ENCODE measurements at places on chromosomes 11 and 22.

GRCh38 chr22:22143448-22143847 is 101.1 kb upstream of the VPREB1 start:
- DNase-seq: no peak

DNA sequence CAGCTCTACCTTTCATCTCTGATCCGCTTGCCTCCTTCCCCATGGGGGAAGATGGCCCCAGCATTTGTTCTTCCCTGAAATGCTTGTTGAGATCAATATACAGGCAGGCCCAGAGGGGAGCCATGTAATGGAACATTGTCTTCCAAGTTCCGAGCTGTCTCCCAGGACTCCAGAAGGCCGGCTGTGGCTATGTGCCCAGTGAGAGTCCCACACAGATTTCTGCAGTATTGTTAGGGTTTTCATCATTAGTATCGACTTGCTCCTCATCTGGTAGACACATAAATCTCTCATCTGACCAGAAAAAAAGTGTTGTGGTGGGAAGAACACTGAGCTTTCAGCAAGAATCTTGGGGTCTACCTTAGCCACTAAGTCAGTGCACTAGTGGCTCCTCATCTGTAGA is 163.4 kb downstream of the TRIM29 start:
- no peak for DNase-seq

- DNase-seq: no peak
These were observed 2.0 kb downstream of the PVALB start for GRCh38 chr22:36814801-36815200.

GRCh38 chr11:70662691-70663098 is 264.4 kb downstream of the CTTN start:
- DNase-seq: no peak

DNA sequence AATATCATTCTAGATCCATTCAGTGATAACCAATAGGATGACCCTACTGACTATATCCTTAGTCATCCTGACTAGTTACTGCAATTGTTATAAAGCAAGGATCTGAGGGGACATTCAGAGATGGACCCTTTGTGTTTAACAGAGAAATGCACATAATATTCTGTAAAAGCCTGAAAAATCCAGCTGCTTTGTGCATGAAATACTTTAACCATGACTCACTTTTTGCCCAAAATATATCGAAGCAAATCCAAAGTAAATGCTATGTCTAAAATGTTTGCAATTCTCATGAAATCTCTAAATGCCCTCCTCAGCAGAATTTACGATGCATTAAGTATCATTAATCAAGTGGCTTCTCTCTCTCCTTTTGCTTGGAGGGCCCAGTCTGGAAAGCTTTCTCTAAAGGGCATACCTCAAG is 178.8 kb upstream of the MTMR2 start:
- no peak for DNase-seq

GRCh38 chr22:43969989-43970755 is 14.9 kb downstream of the SAMM50 start:
- no peak for DNase-seq

GRCh38 chr11:60924110-60924905 is at the start of gene TMEM132A:
Gene TMEM132A, plus strand, starts transcription at chr11:60924460. Its CDS starts 174 bp downstream, at chr11:60924634.
- no peak for DNase-seq

- DNase-seq: no peak
These were observed 66.2 kb upstream of the GAL start for GRCh38 chr11:68617925-68618809.

DNA sequence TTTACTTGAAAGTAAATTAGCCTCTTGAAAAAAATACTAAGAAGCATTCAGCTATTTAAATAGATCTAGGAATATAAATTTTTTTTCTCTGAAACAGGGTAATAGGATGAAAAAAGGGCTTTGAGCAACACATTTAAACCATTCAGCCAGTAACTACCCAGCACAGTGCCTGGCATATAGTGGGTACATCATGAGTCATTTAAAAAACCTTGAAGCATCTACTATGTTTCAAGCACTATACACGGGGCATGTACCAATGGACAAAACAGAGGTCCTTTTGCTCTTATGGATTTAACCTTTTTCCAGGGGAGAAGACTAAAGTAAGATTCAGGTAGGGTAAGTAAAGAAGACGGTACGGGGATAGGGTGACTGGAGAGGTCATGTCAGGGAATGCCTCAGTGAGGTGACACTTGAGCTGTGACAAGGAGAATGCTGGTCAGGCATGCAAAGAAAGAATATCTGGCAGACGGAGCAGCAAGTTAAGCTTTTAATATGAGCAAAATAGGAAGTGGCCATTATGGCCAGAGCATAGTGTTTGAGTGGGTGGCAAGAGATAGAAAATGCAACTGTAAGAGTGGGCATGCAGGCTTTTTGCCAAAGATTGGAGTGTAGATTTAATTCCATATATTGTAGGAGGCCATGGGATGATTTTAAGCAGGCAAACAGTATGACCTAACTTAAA is 101.1 kb downstream of the HIPK3 start:
- no peak for DNase-seq

DNA sequence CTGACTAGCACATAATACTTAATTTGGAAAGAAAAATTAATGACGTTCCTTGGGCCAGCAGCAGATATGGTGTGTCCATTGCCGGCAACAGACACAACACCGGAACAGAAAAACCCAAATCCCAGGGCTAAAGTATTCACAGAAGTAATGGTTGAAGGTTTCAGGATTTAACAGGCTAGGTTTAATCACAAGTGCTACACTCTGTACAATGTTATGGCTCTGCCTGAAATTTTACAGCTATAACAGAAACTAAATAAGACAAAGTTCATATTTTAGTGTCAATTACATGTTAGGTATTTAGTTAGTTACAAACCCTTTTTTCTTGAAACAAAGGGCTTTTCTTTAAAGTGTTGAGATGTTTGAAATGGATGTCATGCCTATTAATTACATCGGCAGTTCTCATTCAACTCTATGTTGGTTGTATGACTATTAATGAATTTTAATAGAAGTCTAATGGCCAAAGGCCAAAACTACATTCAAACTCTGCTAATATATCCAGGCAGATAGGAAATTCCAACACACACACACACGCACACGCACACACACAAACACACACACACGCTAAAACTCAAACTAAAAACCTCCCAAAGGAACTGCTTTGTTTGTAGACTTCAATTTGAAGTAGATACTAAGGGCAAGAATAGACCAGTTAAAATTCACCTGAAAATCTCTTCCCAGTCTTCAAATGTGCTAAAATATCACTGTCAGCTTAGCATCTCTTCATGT is 27.8 kb upstream of the CLNS1A start:
- DNase-seq: no peak

GRCh38 chr11:7671347-7672215 is 1.7 kb downstream of the CYB5R2 start:
- no peak for DNase-seq

GRCh38 chr22:28034145-28034759 is 115.2 kb upstream of the PITPNB start:
- DNase-seq: no peak

DNA sequence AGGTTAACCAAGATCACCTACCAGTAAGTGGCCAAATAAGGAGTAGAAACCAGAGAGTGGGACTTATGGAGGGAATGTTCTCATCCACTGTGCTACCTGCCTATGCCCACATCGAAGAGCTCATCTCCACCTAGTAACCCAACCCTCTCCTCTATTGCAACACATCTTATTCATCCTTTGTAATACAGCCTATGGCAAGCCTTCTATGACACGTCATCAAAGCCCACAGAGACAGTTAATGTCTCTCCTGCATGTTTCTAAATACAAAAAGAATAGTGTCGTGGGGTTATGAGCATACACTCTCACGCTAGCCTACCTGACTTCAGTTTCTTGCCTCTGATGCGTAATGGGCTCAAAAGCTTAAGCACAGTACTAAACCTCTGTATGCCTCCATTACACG is 1158.1 kb upstream of the TENM4 start:
- no peak for DNase-seq

DNA sequence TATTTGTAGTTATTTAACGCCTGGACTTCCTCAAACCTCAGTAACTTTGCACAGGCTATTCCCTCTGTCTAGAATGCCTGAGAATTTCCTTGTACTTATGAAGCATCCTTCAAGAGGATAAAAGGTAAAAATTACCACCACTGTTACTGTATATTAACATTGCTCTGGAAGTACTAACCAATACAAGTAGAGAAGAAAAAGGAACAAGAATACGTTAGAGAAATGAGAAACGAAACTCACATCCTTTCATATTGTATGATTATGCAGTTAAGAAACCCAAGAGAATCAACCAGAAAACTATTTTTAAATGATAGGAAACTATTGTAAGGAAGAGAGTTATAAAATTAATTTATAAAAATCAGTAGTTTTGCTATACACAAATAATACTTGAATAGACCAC is 48.2 kb upstream of the OR5P2 start:
- DNase-seq: no peak

DNA sequence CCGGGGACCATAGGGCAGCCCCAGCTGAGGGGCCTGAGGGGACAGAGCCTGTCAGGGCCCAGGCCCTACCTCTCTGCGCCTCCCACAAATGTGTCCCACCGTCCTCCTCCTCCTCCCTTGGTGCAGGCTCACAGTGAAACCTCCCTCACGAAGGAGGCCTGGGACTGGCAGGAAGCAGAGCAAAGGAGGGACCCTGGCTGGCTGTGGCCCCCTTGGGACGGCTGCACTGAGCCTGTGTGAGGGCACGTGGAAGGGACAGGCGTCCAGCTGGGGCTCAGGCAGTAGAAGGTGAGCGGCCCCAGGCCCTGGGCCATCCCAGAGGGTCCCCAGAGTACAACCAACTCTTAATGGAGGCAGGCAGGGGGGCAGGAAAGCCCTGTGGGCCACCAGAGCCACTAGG is 60.7 kb downstream of the ELFN2 start:
- no peak for DNase-seq

- DNase-seq: no peak
These were observed 174.7 kb downstream of the RRAS2 start for GRCh38 chr11:14184028-14184940.

GRCh38 chr11:113567867-113568544 is 92.8 kb upstream of the DRD2 start:
- DNase-seq: no peak

DNA sequence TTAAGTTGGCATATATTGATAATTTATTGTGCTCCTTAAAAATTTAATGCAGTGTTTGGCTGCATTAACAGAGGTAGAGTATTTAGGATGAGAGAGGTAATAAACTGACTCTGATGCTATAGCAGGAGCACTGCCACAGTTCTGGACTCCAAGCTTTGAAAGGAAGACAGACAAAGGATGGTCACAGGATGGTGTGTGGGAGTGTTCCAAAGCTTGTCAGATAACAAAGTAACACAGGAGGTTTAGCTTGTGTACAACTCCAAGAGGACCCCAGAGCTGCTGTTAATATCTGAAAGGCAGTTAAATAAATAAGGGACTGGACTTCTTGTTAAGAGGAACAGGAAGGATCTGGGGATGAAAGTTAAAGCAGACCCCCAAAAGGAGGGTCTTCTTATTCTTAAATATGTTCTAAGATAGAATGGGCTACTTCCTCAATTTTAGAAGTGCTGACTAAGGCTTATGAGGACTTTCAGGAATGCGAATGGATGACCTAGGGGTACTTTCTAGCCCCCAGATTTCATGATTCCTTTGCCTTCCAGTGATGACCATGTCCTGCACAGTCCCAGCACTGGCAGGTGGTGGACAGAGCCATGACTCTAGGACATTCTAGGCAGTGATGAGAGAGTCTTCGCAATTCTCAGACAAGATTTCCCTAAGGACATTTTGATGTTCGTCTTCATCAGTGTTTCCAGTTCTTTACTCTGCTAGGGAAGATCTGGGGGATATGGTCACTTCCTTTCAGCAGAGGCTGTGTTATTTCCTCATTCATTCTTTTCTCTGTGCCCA is 149.1 kb upstream of the RASSF10 start:
- no peak for DNase-seq

- no peak for DNase-seq
These were observed 5.7 kb downstream of the PRR5 start for GRCh38 chr22:44707752-44708151.

GRCh38 chr22:50272044-50272802 is 2.0 kb upstream of the MAPK11 start:
- DNase-seq: no peak

- DNase-seq: no peak
These were observed 14.6 kb downstream of the TBC1D22A start for GRCh38 chr22:46776876-46777608.

DNA sequence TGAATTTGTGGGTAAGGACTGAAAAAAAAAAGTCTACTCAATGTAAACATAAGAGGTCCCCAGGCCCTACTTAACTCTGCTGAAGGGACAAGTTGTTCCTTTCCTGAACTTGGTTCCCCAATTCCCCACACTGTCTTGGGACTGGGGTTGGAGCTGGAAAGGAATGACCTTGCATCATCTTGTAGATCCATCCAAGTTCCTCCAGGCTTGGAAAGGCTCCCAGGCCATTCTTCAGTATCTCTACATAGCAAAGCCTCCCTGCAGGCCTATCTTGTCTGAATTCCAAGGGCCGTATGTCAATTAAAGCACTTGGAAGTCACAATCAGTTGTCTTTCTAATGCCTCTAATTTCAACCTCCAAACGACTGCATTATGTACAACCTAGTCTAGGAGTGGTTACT is 361.2 kb downstream of the TMEM135 start:
- no peak for DNase-seq

DNA sequence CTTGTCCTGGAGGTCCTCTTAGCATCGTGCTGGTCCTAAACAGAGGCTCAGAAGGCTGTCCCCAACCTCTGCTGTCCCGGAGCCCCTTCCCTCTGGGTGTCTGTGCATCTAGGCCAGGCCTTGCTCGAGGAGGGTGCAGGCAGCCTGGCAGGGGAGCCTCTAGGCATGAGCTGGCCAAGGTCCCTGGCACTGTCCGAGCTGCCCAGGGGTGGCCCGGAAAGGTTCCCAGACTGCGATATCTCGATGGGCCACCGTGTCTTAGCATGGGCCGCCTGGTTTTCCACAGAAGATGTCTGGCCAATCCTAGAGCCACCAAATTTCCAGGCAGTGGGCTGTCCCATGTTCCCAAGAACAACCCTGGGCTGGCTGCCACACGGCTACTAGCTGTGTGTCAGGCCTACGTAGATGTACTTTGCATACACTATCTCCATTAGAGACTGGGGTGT is 24.6 kb upstream of the SMIM38 start:
- no peak for DNase-seq

- no peak for DNase-seq
These were observed 46.3 kb upstream of the RAPSN start for GRCh38 chr11:47495011-47495855.

DNA sequence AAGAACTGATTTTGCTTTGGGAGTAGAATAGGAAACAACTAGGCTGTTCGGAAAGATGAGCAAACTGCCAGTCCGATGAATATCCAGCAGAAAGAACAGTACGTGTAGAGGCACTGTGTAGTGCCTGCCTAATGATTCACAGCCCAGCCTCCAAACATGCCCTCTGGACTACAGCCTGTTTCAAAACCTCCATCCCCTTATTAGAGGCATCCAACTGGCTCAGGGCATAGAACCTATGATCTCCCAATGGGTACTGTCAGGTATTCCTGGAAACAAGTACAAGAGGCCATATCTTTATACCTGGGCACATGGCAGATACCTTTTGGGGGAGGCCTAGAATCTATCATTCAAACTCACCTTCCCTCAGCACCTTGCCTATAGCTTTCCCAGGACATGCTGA is 4.9 kb downstream of the RRP8 start:
- no peak for DNase-seq
